ENCODE measurements at places on chromosomes 12 and 14.
A peak's percentile ranks its signal among the peaks of the same experiment; 100 is the strongest.

DNA sequence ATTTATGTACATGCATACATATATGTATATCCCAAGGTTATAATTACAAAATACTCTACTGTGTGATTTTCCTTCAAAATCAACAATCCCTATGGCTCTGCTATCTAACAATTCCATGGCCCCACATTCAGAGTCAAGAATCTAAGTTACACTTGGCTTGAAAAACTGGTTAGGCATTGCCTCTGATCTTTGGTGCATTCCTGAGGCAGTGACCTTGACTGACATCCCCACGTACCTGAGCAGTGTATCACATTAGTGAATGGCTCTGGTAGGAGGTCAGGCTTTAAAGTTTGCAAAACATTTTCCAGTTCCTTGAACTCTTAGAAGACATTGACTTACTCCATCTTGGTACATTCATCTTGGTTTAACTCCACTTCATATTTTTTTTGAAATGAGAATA, 8.5 kb upstream of the STON2 start:
- no peak overlapping the region for H3K27ac ChIP-seq
- DNase-seq: no peak
- no peaks in the 10 kb centered on the region for H3K4me1 ChIP-seq
- no peak overlapping the region for H3K4me3 ChIP-seq
- no peaks in the 10 kb centered on the region for H3K36me3 ChIP-seq
- H3K27me3 ChIP-seq: no peaks in the 10 kb centered on the region

DNA sequence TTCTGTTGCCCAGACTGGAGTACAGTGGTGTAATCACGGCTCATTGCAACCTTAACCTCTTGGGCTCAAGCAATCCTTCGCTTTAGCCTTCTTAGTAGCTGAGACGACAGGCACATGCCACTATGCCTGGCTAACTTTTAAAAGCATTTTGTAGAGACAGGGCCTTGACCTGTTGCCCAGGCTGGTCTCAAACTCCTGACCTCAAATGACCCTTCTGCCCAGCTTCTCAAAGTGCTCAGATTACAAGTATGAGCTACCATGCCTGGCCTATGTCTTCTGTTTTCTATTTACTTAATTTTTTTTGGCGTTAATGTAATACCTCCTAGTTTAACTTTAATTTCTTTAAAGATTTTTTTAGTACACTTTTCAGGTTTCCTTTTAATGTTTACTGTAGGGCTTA, 20.6 kb upstream of the KLRF1 start:
- no peaks in the 10 kb centered on the region for H3K36me3 ChIP-seq
- no peak overlapping the region for H3K4me3 ChIP-seq
- no peak overlapping the region for H3K27ac ChIP-seq
- H3K4me1 ChIP-seq: no peaks in the 10 kb centered on the region
- H3K27me3 ChIP-seq: no peaks in the 10 kb centered on the region

GRCh38 chr14:33959692-33960151, 8.8 kb upstream of the EGLN3 start:
- no peaks in the 10 kb centered on the region for H3K36me3 ChIP-seq
- no peaks in the 10 kb centered on the region for H3K27me3 ChIP-seq
- DNase-seq: no peak
- no peak overlapping the region for H3K27ac ChIP-seq
- no peak overlapping the region for H3K4me3 ChIP-seq
- H3K4me1 ChIP-seq: no peaks in the 10 kb centered on the region

- no peak overlapping the region for H3K27ac ChIP-seq
- H3K4me1 ChIP-seq: no peaks in the 10 kb centered on the region
- no peak for DNase-seq
- no peaks in the 10 kb centered on the region for H3K27me3 ChIP-seq
- no peaks in the 10 kb centered on the region for H3K36me3 ChIP-seq
Observed at GRCh38 chr12:106154751-106155273, 16.1 kb upstream of the NUAK1 start.

DNA sequence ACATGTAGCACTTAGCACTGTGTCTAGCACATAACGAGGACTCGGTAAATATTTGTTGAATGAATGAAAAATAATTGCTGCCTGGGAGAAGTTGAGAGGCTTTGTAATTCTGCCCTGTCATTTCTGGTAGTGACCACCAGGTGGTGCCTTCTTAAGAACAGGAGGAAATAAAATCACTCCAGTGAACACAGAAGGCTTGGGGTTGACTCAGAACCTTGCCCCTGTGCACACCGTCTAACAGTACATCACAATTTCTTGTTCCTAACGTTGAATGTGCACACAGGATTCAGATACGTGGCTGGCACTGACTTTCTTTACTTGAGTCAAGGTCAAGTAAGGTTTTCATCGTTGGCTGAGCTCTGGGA, 91.8 kb downstream of the RGS6 start:
- no peak overlapping the region for H3K27ac ChIP-seq
- H3K36me3 ChIP-seq: no peaks in the 10 kb centered on the region
- no peak for DNase-seq
- H3K4me1 ChIP-seq: peaks cover 24% of the 10 kb centered on the region

GRCh38 chr14:29043737-29044136, 277.1 kb downstream of the FOXG1 start:
- no peak overlapping the region for H3K27ac ChIP-seq
- H3K36me3 ChIP-seq: no peaks in the 10 kb centered on the region
- H3K27me3 ChIP-seq: no peaks in the 10 kb centered on the region

DNA sequence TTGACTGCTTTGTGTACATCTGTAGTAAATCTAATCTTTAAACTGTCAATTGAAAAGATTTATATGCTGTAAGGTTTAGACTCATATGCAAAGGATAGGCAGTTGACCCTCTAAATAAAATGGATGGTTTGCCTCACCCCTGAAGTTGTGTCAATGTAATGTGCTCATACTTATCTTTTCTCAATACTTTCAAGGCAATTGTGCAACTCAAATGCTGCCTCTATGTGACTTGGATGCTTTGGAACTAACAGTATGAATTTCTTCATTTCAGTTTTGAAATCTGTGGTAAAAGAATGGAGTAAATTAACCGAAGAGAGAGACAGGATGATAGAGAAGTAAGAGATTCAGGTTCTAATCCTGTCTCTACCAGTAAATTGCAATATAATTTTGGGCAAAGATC, 9.7 kb downstream of the PDE6H start:
- no peak overlapping the region for H3K4me3 ChIP-seq
- no peaks in the 10 kb centered on the region for H3K4me1 ChIP-seq
- no peaks in the 10 kb centered on the region for H3K36me3 ChIP-seq
- no peak for DNase-seq

DNA sequence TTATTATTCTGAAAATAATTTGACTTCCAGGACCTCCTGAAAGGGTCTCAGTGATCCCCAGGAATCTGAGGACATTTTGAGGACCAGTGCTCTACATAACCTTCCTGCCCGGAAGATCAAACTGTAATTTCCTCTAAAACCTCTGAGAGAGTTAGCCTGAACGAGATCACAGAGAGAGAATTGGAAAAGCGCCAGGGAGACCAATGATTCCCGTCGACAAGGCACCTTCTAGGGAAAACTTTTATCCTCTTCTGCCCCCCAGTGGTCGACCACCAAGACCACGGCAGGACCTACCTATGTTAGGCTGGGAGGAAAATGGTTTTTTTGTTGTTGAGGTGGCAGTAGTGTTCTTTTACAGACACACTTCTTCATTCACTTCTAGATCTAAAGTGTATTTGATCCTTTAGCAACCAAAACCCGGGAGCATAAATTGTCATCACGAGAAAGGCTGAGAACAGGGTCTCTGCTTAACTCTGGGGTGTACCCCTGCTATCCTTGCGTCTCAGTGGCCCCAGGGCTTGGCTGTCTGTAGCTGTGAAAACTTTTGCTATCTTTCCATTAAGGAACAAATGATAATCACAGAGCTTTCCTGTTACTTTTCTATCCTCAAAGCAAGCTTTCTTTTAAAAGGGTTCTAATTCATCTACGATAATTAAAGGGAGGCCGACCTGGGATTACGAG, 62.9 kb upstream of the NID2 start:
- no peaks in the 10 kb centered on the region for H3K27me3 ChIP-seq
- H3K4me1 ChIP-seq: peaks cover 8% of the 10 kb centered on the region
- DNase-seq: peak; percentile 83
- H3K27ac ChIP-seq: no peak overlapping the region
- no peaks in the 10 kb centered on the region for H3K36me3 ChIP-seq
- no peak overlapping the region for H3K4me3 ChIP-seq

- H3K36me3 ChIP-seq: no peaks in the 10 kb centered on the region
- H3K27me3 ChIP-seq: no peaks in the 10 kb centered on the region
- DNase-seq: no peak
- H3K4me3 ChIP-seq: no peak overlapping the region
- H3K27ac ChIP-seq: no peak overlapping the region
Observed at GRCh38 chr12:93125126-93125525, 196.0 kb upstream of the EEA1 start.

- no peak overlapping the region for H3K27ac ChIP-seq
- H3K36me3 ChIP-seq: no peaks in the 10 kb centered on the region
- no peaks in the 10 kb centered on the region for H3K27me3 ChIP-seq
- DNase-seq: no peak
- H3K4me1 ChIP-seq: no peaks in the 10 kb centered on the region
Observed at GRCh38 chr14:23665302-23666016, 29.3 kb downstream of the DHRS2 start.

GRCh38 chr12:33486058-33486457, 46.4 kb upstream of the SYT10 start:
- no peaks in the 10 kb centered on the region for H3K36me3 ChIP-seq
- no peaks in the 10 kb centered on the region for H3K27me3 ChIP-seq
- DNase-seq: no peak
- no peak overlapping the region for H3K27ac ChIP-seq

DNA sequence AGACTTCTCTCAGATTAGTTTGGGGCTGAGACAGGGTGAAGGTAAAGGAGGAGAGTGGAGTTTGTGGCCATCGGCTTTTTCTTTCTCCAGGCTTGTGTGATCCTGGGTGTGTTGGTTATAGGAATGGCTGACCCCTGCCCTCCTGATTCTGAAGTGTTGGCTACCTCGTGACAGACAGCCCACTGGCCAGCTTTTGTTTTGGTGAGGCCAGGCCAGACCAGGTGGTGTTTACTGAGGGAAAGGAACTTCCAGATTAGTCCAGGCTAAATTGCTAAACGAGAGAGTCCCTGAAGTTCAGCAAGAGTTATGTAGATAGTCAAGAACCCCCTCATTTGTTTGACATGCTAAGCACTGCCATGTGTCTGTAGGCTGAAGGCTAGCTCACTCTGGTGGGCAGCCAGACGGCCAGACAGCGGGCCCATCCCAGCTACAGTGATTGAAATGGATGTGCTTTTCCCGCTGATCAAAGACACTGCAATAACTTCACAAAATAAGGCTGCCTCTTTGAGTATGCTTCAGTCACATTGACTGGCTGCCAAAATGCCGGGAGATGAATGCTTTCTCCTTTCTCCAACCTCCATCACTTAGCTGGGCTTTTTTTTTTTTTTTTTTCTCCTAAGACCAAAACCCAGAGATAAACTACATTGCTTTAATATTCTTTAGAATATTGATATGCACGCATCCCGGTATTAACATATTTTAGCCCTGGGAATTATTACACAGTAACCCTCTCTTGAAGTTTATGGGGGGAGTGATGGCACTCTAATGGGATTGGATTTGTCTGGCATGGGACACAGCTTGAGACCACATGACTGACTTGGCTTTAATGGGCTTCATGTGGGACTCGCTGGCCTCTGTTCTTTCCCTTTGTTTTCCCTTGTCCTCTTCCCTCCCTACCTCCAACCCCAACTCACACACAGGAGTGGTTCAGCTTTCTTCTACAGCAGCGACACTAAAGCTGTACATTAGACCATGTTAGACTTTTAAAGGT, 76.9 kb downstream of the SMOC1 start:
- no peak for DNase-seq
- H3K4me1 ChIP-seq: no peaks in the 10 kb centered on the region
- no peak overlapping the region for H3K4me3 ChIP-seq
- H3K27ac ChIP-seq: no peak overlapping the region

- H3K36me3 ChIP-seq: peaks cover 62% of the 10 kb centered on the region
- no peak overlapping the region for H3K27ac ChIP-seq
- no peaks in the 10 kb centered on the region for H3K27me3 ChIP-seq
- DNase-seq: no peak
- no peak overlapping the region for H3K4me3 ChIP-seq
- H3K4me1 ChIP-seq: no peaks in the 10 kb centered on the region
Observed at GRCh38 chr12:122310626-122311333, 44.5 kb upstream of the VPS33A start.

- peaks cover 13% of the 10 kb centered on the region for H3K27me3 ChIP-seq
- peak; percentile 20 for DNase-seq
- no peak overlapping the region for H3K4me3 ChIP-seq
- no peaks in the 10 kb centered on the region for H3K4me1 ChIP-seq
- no peak overlapping the region for H3K27ac ChIP-seq
Observed at GRCh38 chr14:104100171-104101085, 14.9 kb downstream of the ASPG start.

- DNase-seq: no peak
- H3K27me3 ChIP-seq: peaks cover 7% of the 10 kb centered on the region
- peak overlapping the region; percentile 22 for H3K27ac ChIP-seq
- peaks cover 3% of the 10 kb centered on the region for H3K4me1 ChIP-seq
- H3K36me3 ChIP-seq: no peaks in the 10 kb centered on the region
- H3K4me3 ChIP-seq: peak overlapping the region; percentile 53
Observed at GRCh38 chr12:30925607-30926242, 823 bp upstream of the TSPAN11 start.

- H3K4me3 ChIP-seq: no peak overlapping the region
- no peaks in the 10 kb centered on the region for H3K36me3 ChIP-seq
- no peaks in the 10 kb centered on the region for H3K4me1 ChIP-seq
- no peak for DNase-seq
Observed at GRCh38 chr12:101539148-101539547, 55.6 kb upstream of the MYBPC1 start.

- no peaks in the 10 kb centered on the region for H3K36me3 ChIP-seq
- no peak overlapping the region for H3K27ac ChIP-seq
- no peak for DNase-seq
- no peak overlapping the region for H3K4me3 ChIP-seq
- no peaks in the 10 kb centered on the region for H3K27me3 ChIP-seq
- H3K4me1 ChIP-seq: no peaks in the 10 kb centered on the region
Observed at GRCh38 chr12:90098132-90098779, 389.6 kb upstream of the ATP2B1 start.

- DNase-seq: no peak
- H3K4me1 ChIP-seq: no peaks in the 10 kb centered on the region
- no peaks in the 10 kb centered on the region for H3K27me3 ChIP-seq
- H3K36me3 ChIP-seq: no peaks in the 10 kb centered on the region
- H3K27ac ChIP-seq: no peak overlapping the region
Observed at GRCh38 chr12:12523229-12523628, 39.4 kb downstream of the DUSP16 start.

DNA sequence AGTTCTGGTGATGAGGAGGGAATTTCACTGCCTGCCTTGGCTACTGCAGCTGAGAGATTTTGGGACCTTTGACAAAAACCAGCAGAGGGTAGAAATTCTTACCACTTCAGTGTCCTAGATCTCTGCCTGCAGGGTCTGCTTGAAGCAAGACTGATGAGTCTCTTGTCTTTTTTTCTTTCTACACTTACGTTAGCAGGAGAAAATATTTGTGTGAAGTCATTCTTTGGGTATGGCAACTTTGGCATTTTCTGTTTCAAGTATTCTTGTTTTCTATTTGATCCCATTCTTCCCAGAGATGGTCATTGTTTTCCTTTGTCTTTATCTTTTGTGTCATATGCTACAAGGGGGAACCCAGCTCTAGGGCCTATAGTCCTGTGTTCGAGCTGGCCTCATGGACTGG, 65.6 kb upstream of the FERMT2 start:
- no peak for DNase-seq
- peaks cover 1% of the 10 kb centered on the region for H3K4me1 ChIP-seq
- no peak overlapping the region for H3K4me3 ChIP-seq
- no peaks in the 10 kb centered on the region for H3K27me3 ChIP-seq
- H3K27ac ChIP-seq: no peak overlapping the region

All from heart left ventricle (tissue), 16 donors.